ENCODE measurements at places on chromosomes 12 and 14.

DNA sequence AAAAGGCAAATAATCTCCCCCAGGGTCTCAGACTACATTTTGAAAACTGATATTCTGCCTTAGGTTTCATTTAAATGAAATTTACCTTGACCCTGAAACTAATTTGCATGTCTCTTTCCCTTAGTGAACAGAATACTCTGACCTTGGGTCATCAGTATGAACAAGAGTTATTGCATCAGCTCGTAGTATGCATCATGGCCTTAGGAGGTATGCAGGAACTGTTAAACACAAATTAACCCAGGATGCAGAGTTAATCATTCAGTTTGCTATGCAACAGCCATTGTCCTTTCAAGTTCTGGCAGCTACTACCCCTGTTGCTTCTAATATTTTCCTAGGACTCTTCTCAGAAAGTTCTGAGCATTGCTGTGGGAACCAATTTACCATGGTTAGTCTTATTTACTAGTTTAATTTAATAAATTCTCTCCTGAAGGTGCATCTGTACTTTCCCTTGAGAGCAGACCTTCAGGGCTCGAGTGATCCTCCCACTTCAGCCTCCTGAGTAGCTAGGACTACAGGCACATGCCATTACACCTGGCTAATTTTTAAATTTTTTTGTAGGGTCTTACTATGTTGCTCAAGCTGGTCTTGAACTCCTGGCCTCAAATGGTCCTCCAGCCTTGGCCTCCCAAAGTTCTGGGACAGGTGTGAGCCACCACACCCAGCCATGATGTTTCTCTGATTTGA, 126.7 kb downstream of the TTC6 start:
- DNase-seq, result peak; percentile 9

DNA sequence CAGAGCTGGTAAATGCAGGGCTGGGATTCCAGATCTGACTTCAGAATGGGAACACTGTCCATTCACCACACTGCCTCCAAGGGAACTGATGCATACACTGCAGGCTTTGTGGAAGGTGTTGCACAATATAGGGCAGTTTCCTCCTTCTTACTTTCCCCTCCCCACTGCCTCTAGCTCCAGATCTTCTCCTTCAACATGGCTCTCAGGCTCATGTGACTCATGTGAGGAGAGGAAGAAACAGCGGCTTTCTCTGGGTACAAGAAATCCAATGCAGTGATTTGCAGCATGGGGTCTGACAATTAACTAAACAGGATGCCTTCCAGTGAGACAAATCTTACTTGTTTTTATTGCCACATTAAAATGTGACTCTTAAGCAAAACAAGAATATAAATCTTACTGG, 447.6 kb upstream of the CCDC196 start:
- DNase-seq, result peak; percentile 78

DNA sequence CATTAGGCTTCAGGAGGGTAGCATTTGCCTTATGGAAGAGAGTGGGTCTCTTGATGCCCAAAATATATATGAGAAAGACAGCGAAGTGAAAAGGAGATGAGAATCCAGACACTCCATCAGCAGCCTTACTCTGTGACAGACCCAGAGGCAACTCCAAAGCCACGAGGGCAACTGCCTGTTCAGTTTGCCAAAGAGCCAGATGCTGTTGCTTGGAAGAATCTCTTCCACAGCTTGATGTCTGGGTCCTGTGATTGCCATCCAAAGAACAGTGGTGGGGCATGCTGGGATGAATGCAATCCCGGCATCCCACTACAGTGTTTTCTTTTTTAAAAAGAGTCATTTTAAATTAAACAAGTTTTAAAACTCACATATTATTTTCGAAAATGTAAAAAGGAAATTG, 10.9 kb upstream of the OTX2 start:
- no peak for DNase-seq

GRCh38 chr12:2287151-2287550, 234.4 kb downstream of the CACNA1C start:
- no peak for DNase-seq

DNA sequence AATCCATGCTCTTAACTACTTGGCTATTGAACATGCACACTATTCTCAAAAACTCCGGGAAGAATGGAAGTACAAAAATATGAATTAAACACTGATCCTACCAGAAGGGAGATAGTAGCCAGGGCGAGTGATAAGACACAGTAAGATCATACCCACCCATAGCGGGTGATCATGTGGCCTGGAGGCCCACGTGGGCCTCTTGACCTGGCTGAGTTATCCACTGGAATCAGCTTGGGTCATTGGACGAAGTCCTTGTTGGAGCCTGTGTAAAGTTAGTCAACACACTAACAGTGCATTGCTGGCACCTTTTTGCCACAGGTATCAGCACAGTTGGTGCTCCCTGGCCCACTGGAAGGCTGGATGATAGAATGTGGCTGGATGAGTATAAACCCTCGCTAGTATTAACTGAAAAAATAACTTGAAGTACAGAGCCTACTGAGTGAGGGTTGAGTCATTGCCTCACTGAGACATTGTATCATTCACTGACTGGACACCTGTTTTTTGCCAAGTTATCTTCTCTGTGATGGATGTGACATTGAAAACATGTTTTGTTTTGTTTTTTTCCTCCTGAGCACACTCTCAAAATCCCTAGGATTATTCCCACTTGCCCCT, 149.2 kb upstream of the FUT8 start:
- no peak for DNase-seq
